ENCODE measurements at places on chromosomes 13 and 19.

DNA sequence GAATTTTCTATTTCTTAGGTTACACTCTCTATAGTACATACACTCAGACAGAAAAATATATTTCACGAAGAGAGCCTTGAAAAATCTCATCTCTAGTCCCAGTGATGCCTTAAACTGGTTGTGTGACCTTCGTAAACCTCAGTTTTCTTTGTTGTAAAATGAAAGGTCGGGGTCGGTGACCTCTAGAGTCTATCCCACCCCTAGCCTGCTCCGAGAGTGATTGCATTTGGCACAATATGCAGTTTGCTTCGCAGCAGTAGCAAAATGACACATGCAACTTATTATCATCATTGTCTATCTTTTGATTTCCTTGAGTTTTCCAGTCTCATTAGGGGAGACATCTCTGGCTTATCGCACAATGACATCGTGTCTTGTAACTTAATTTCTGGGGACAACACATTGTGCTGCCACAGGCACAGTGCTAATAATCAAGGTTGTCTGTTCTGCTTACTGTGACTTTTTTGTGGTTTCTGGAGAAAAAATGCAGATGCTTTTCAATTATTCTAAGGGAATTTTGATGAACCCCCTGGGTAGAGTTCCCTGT lies 115.0 kb downstream of the GGACT start:
- no peak for DNase-seq

DNA sequence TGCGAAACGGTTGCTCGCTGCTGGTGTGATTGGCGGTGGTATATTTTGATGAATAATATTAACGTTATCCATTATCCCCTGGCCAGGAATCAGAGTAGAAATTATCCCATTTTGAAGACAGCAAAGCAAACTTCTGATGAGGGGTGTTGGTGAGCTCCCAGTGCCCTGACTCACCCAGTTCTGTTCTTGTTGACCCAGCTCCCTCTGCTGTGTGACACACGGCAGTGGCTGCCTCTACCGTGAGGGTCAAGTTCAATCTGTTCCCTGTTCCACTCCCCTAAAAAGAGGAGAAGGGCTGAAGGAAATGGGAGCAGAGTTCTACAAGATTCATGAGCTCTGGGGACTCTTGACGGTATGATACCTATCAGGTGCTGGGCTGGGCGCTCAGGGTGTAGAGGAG lies 2.0 kb downstream of the CAMSAP3 start:
- no peak for DNase-seq

- peak; percentile 69 for DNase-seq
Observed at GRCh38 chr13:31160857-31161556, 697 bp downstream of the HSPH1 start.

GRCh38 chr19:55146078-55146704 lies 2.8 kb downstream of the TNNT1 start:
- peak; percentile 51 for DNase-seq

DNA sequence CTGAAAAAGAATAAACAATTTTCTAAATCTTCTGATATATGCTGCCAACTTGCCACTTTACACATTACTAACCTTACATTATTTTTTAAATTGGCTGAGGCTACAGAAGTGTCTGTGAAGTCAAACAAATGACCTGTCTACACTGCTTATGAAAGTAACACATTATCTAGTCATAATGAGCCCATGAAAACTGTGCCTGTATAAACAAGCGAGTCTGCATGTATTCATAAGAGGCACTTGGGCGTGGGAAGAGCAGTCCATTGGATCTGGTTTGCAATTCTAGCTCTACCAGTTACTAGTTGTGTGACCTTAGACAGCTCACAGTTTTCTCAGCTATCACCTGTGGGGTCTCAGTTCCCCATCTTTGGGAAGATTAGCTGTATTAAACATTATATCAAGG lies 3.1 kb downstream of the VPS36 start:
- no peak for DNase-seq

DNA sequence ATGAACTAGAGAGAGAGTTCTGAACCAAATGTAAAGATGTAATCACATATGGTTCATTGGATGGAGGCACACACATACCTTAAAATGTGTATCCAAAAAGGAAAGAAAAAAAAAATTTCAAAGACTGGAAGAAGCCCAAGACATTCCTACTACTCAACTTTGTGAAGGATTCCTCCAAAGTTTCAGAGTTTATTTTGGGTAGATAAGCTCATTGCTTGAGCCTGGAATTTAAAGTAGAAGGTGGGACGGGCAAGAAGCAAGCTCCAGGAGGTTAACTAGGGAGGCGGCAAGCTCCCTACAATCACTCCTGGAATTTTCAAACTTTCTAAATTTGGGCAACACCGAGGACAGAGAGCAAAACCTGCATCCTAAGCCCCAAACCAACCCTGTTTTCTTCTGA lies 1.9 kb downstream of the TSHZ3 start:
- no peak for DNase-seq

- no peak for DNase-seq
Observed at GRCh38 chr19:7912697-7913564, 1.7 kb upstream of the TGFBR3L start.

DNA sequence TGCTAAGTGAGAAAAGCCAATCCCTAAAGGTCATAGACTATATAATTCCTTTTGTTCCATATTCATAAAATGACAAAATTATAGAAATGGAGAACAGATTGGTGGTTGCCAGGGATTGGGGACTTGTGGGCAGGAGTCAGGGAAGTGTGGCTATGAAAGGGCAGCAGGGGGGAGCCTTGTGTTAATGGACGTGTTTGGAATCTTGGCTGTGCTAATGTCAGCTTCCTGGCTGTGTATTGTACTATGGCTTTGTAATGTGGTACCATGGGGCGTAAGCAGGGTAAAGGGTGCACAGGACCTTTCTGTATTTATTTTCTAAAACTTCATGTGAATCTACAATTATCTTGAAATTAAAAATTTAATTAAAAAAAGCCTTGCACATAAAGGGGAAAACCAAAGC lies 248.5 kb downstream of the UQCRFS1 start:
- no peak for DNase-seq

DNA sequence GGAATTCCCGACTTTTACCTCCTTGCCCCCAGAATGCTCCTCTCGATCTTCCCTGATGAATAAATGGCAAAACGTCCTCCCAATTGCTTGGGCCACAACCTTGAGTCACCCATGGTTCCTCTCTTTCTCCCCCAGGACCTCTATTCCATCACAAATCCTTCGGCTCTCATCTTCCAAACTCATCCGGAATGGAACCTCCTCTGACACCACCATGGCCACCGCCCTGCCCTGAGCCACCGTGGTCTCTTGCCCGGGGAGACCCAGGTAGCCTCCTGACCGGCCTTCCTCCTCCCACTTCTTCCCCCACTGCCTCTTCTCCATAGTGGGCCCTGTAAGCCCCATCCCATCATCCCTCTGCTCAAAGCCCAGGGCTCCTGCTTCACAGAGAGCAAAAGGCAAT lies 4.9 kb downstream of the SLC7A10 start:
- no peak for DNase-seq

DNA sequence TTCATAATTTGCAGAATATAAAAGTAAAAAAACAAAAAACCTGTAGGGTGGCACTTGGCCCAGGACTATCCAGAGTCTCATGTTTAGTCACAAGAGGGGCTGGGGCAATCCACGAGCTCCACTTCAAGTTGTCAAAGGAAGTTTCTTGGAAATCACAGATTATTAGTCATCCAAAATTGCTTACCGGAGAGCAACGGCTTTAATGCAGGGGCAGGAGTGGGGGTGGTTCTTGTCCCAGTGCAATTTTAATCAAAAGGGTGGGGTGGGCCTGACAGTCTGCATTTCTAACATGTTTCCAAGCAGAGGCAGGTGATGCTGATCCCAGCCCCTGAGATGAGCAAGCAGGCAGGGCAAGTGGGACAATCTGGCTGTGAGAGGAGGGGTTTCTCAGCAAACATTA lies 233.9 kb downstream of the ABCC4 start:
- DNase-seq = no peak

DNA sequence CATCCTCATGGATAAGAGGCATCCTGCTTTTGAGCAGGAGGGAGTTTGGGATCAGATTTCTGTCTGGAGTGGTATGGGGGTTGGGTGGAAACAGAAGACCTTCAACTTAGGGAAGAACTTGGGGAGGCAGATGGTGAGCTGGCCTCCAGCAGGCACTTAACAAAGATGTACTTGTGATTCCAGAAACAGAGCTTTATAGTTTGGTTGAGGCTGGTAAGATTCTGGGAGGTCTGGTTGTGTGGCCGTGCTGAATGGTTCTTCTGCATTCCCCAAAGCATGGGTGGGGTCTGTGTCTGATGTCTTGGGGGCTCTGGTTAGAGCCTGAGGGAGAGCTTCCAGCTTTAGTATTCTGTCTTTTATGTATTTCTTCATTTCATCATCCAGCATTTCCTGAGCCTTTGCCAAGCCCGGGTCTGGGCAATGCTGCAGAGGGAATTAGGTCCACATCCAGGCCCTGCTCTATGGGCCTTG lies 4.8 kb downstream of the MEGF8 start:
- no peak for DNase-seq

- DNase-seq = no peak
Observed at GRCh38 chr19:6680141-6680540, 10.2 kb upstream of the TNFSF14 start.

DNA sequence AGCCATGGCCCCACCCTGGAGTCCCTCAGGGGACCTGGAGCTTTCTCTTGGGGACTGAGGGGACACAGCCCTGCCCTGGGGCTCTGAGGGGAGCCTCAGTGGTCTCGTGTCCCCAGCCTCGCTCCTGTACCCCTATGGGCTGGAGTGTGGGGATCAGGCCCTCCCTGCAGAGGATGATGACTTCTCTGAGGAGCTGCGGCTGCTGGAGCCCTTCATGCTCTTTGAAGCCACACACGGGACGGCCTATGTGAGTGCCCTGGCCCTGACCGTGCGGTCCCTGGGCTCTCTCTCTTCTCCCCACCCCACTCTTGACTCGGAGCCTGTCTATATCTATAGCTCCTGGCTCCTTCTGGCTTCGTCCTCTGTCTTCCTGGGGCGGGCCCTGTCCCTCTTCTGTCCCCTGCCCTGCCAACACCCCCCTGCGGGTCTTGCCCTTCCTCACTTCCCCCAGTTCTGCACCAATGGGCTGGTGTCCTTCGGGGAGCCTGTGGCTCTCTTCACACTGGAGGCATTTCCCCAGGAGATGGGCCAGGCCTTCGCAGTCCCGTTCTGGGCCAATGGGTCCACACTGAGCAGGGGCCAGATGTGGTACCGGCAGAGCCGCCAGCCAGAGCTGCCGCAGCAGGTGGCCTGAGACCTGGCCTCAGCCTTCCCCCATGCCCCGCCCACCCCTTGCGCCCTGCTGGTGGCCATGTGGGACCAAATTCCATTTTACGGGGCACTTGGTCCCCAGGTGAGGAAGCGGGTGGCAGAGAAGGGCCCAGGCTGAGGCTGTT lies 33.1 kb downstream of the HPN start:
- DNase-seq = no peak

DNA sequence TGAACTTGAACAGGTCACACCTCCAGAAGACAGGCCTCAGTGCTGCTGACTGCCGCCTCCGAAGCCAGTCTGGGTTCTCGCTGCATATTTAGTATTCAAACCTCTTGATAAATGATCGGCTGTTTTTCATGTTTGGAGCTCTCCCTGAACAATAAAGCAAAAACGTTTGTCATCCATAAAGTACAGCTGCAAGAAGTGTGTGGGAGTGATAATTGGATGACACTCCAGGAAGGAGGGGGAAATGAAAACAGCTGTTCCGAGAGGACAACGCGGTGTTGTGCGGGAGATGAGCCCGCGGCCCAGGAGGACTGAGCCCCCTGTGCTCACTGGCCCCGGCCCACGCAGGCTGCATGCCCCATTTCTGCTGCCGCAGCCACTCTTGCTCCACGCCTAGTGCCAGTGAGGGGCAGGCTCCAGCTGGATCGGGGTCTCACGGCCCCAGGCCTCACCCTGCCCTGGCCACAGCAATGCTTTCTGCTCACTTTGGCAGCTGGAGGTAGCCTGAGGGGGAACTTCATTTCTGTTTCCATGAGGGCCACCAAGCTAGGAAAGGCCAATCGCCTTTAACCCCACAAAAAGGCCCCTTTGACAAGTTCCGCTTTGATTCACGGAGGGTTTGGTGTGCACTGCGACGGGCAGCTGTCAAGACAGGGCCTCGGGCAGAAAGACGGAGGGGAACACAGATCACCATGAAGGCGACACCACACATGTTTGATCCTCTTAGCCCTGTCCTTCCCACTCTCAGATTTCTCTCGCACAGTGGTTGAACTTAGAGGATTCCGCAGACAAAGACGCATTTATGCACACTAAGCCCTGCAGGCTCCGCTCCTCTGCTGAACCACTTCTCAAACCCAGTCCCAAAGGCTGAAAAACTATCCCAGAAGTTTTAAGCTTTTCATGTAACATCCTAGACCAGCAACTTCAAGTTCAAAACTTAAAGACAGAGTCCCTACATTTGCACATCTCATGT lies 537.6 kb downstream of the EFNB2 start:
- no peak for DNase-seq

- DNase-seq = peak; percentile 72
Observed at GRCh38 chr19:17718947-17719711, at the start of gene MAP1S. Gene MAP1S, plus strand, starts transcription at chr19:17719480. Its CDS starts 23 bp downstream, at chr19:17719503.

DNA sequence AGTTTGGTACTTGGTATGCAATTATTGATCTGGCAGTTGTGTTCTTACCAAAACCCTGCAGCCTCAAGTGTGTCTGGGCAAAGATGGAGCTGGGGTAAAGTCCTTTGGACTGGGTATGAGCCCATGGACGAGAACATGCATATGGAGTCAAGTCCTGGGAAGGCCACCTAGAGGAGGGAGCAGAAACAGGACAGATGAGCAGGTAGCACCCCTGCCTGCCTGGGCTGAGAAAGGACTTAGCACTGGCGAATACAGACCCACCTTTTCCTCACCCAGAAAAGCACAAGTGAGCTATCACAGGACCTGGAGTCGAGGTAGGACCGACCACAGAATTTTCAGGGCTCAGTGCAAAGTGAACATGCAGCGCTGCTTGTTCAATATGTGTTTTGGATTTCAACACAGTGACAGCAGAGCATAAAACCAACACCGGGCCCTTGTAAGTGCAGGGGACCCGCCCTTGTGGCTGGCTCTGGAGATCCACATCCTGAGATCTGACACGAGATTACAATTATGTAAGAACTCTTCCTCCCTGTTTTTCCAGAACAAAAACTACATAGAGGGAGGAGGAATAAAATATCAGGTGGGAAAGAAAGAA lies 25.9 kb downstream of the IGFL2 start:
- no peak for DNase-seq

GRCh38 chr19:46423188-46423587 lies 5.5 kb downstream of the PNMA8C start:
- DNase-seq = no peak

GRCh38 chr13:90846936-90847335 lies 500.6 kb upstream of the MIR17HG start:
- DNase-seq = no peak
